NCI-H2029 (cell line): ENCODE measurements at places on chromosomes 1 and 21.

GRCh38 chr1:36166136-36166535 lies 10.2 kb downstream of the MAP7D1 start:
- DNase-seq = no peak

- DNase-seq = no peak
These were observed 174.9 kb downstream of the DPYD start for GRCh38 chr1:97745912-97746311.

- no peak for DNase-seq
These were observed 43.2 kb downstream of the SLC44A3 start for GRCh38 chr1:94863297-94863911.

GRCh38 chr1:159927849-159928431 lies 2.6 kb upstream of the TAGLN2 start:
- no peak for DNase-seq

DNA sequence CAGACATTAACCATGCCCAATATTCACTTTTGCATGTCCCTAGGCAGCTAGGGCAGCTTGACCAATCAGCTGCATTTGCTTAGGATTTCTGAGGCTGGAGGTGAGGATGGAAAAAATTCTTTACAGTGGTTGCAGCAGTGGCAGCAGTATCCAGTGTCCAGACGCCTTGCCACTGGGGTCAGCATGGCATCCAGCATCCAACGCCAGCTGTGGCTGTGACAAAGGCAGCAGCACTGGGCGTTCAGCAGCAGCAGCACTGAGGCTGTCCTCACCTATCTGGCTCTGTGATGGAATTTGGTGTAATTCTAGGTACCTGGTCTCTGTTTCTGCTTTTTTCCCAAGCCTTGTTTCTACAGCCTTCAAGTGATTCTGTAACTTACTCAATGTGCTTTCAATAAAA lies 15.5 kb downstream of the RHBDL2 start:
- DNase-seq = no peak

DNA sequence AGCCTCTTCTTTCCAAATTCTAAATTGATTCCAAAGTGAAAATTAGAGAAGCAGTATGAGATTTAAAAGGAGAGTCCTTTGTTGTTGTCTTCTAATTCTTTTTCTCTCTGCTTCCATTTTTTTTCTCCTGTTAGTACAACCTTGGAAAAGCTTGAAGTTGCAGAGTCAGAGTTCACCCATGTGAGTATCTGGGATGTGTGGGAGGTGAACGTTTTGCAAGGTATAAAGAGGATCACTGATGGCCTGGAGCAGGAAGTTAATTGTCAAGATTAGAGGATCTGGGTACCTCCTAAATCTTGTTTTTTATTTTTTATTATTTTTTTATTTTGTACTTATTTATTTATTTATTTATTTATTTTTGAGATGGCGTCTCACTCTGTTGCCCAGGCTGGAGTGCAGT lies 7.7 kb upstream of the PSMD4 start:
- DNase-seq = no peak

- no peak for DNase-seq
These were observed 87.9 kb upstream of the HMCN1 start for GRCh38 chr1:185646202-185646683.

DNA sequence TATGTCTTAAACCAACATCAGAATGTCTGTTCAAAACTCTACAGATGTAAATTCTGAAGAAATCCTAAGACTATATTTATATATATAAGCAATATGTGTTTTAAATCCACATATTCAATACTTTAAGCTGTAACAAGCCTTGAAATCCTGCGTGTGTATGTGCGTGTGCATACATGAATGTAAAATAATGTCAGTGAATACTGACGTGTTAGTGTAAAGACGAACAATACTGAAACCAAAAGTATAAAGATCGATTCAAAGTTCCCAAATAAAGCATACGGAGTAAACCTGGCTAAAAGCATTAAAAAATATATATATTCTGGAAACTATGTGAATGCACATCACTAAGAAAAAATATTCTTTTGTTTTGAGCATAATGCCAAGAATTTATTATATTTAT lies 668.6 kb upstream of the NCAM2 start:
- no peak for DNase-seq

DNA sequence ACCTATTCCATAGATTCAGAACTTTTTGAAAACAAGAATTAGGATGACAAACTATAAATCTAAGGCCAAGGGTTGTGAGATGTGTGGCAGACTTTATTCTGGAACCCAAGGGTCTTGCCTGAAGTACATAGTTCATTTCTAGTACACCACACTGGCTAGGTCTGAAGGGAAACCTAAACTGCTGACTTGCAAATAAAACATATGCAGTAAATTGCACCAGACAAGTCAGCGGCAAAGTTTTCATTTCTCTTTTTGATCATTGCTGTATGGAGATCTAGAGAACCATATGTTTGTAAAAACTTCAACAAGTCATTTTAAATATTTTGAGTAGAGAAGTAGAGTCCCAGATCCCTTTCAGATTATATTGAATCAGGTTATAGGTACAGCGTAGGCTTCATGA lies 43.9 kb downstream of the TNFSF4 start:
- no peak for DNase-seq

- no peak for DNase-seq
These were observed 175.6 kb downstream of the CAMTA1 start for GRCh38 chr1:6960860-6961259.

- no peak for DNase-seq
These were observed 1.2 kb downstream of the LBR start for GRCh38 chr1:225426395-225427234.

DNA sequence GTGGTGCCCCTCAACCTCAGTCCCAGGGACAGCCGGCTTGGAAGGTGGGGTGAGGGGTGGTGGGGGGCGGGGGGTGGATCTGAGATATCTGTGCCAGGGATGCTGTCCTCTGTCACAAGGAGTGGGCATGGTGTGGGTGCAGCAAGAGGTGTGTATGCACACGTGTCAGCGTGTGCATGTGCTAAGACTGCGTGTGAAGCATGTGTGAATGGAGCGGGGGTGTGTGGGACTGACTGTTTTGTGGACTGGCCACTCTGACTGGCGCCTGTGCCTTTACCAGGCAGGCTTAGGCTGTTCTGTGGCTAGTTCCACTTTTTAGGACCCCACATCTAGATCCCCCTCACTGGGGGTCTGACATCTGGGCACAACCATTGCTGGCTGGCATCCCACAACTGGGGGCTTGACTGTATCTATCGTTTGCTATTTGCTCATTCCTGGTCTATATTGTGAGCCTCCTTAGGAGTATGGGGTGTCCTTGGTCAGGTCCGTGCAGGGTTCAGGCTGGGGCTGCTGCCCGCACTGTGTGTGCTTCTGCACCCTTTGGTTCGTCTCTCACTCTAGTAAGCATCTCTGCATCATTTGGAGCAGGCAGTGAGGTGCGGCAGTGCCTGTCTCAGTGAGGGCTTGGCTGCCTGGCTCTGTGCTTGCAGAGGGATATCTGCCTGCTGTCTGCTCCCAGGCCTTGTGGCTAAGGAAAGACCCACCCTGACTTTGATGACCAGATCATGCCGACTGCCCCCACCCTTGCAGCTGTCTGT lies 1.9 kb downstream of the AMPD2 start:
- no peak for DNase-seq

GRCh38 chr1:176894450-176894849 lies 270.1 kb downstream of the ASTN1 start:
- no peak for DNase-seq

- no peak for DNase-seq
These were observed 246.0 kb downstream of the RYR2 start for GRCh38 chr1:237287876-237288521.

DNA sequence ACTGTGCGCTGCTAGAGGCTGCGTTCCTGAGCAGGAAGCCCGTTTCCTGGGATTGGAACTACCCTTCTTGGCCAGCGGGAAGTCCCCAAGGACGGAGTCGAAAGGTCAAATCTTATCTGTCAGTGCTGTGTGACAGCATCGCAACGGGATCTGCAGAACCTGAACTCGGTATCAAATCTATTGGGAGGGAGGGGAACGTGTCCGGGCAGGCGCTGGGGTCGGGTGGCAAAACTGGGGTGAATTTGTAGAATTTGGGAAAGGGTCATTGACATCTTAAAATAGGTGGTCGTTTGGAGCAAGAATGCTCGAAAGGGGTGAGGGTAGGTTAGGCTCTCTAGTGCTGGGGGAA lies 725 bp upstream of the ARPC5 start:
- no peak for DNase-seq

- no peak for DNase-seq
These were observed 24.7 kb downstream of the TRIM67 start for GRCh38 chr1:231186356-231187115.

DNA sequence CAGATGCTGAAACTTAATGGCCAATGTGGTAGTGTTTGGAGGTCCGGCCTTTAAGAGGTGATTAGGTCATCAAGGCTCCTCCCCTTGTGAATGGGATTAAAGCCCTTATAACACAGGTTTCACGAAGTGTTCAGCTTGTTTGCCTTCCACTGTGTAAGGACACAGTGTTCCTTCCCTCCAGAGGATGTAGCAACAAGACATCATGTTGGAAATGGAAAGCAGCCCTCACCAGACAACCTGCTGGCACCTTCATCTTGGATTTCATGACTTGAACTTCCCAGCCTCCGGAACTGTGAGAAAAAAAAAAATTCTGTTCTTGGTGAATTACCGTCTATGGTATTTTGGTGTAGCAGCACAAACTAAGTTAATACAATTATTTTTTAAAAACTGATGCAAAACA lies 613.8 kb downstream of the KIF26B start:
- DNase-seq = no peak
